ENCODE measurements at places on chromosomes 4 and X. TPM values are rescaled to one million over a fixed set of nuclear protein-coding genes. Genes with fewer than 3 reads are reported as not detected.

GRCh38 chr4:24930151-24930550 lies 17.3 kb upstream of the CCDC149 start:
- no peak overlapping the region for H3K4me3 ChIP-seq
- no peak overlapping the region for H3K27ac ChIP-seq
- no peaks in the 10 kb centered on the region for H3K36me3 ChIP-seq
- no peaks in the 10 kb centered on the region for H3K4me1 ChIP-seq
- H3K27me3 ChIP-seq, result peaks cover 20% of the 10 kb centered on the region

The ELOVL6 gene
- total RNA-seq, result 17.5 TPM

DNA sequence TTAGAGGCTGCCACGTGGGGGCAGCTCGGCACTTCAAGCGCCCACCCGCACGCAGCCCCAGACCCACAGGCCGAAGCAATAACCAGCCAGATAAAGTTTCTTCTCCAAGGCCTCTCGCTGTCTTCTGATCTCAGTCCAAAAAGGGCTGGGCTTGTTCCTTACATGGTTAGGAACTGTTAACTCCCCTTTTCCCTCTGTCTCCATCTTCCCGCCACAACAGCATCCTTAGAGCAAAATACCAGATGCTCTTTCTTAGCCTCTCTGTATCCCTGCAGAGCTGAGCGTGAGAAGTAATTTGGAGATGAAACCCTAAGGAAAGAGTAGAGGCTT lies 23.4 kb upstream of the KIAA1210 start:
- H3K27me3 ChIP-seq, result peaks cover 14% of the 10 kb centered on the region
- DNase-seq, result no peak
- no peaks in the 10 kb centered on the region for H3K36me3 ChIP-seq
- no peaks in the 10 kb centered on the region for H3K4me1 ChIP-seq
- H3K27ac ChIP-seq, result no peak overlapping the region

DNA sequence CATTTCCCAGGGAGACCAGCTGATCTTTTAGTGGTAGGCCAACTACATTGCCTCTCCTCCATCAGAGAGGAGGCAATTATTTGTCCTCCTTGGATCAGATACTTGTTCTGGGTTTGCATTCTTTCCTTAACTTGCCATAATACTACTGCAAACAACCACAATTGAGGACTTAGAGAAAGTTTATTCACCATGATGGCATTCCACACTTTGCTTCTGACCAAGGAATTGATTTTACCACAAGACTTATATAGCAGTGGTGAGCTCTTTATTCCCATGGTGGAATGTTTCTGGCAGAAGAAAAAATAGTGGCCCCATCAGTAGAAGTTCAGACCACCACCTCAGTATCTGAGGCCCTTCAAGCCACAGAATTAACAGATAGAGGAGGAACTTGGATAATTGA lies 123.9 kb upstream of the PPP3CA start:
- H3K27me3 ChIP-seq, result no peaks in the 10 kb centered on the region
- no peak overlapping the region for H3K4me3 ChIP-seq
- no peak for DNase-seq
- no peak overlapping the region for H3K27ac ChIP-seq

All from IMR-90 (cell line).